ENCODE measurements at places on chromosomes 7 and 10. TPM values are rescaled to one million over a fixed set of nuclear protein-coding genes. Genes with fewer than 3 reads are reported as not detected.
A peak's percentile ranks its signal among the peaks of the same experiment; 100 is the strongest.

- DNase-seq, result no peak
Observed at GRCh38 chr10:130350996-130351395, 214.8 kb downstream of the GLRX3 start.

GRCh38 chr10:119726676-119727261 lies 919 bp downstream of the INPP5F start:
- no peak for DNase-seq

DNA sequence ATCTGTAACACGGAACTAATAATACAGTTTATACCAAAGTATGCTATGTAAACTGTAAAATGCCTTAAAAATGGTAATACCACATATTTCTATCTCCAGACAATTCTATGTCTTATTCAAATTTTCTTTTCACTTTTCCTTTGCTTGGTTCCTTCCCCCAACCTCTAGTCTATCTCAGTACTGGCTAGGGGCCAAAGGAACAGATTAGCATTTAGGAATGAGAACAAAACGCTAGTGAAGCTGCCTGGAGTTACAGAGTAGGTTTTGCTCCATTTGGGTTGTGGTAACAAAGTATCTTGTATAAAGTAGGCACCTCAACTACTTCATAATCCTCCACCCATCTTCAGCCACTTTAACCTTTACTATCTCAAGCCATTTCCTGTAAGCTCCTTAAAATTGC lies 94.1 kb downstream of the HBP1 start:
- DNase-seq, result no peak

DNA sequence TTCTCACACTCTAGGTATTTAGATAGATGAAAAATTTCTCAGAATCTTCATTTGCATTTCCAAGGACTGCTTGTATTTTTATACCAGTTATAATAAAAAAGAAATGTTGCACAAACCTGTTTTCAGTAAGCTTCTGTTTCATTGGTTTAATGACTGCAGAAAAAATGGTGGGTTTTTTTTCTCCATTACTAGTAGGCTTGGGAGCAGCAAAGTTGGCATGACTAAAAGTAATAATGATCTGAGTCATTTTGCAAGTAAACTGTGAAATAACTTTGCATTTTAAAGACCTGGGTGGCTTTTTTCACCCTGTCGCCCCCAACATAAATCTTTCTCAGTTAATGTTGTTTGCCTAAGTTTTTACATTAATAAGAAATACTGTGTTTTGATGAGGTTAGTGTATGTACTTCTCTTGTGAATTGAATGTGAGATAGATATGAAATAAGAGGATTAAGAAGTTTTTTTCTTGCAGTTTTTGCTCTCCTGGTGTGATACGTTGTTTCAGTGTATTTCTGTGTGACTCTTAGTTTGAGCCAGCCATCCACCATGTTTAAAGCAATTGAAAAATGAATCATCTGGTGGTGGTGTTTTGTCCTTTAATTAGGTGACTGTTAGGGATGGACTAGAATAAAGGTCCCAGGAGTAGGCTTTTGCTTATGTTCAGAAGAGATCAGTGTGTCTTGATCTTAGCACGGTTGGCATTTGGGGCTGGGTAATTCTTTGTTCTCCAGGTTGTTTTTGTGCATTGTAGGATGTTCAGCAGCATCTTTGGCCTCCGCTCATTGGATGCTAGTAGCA lies 1.8 kb downstream of the GNAI1 start:
- DNase-seq, result no peak

- DNase-seq, result no peak
Observed at GRCh38 chr10:79241629-79241989, 105.7 kb upstream of the PPIF start.

DNA sequence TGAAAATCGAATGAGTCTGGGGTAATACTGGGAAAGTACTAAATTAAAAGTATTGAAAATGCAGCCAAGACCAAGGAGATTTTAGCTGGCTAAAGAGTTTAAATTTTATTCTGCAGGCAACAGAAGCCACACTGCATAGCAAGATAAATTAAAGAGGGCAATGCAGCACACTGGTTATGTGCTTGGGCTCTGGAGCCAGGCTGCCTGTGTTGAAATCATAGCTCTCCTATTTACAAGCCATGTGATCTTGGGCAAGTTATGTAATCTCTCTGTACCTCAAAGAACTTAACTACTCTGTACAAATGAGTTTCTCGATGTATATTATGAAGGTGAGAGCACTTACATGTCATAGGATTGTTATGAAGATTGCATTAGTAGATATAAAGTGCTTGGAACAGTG lies 9.9 kb downstream of the SLC25A13 start:
- no peak for DNase-seq

DNA sequence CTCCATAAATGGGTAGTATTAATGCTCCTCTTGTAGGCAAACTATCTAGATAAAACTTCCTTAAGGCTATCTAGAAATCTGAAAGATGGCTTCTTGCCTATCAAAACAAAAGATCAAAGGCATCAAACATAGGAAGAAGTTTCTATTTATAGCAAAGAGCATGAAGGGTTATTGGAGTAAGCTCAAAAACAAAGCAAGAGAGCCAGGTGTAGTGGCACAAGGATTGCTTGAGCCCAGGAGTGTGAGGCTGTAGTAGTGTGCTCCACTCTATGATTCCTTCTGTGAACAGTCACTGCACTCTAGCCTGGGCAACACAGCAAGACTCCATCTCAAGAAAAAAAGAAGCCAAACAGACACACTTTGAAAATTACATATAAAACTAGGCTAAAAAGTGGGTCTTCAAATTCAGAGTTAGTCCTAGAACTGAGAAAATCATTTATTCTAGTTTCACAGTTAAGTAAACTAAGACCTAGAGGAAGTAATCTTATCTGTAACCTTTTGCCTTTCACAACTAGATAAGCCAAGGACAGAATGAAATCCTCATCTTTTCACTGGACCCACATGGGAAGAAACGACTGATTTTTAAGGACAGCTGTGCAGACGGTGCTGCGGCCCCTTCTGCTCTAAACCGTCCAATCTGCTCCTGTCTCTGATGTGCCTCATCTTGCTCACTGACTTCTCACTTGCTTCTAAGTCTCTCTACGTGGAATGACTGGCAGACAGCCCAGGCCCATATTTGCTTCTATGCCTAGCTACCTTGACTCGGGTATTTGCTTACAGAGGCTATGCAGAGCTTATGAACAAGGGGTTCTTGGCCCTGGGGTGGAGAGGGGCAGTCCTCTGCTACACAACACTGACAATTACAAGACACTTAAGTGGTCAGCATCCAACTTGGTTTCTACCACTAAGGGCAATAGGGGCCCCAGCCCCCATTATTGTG lies 50.0 kb downstream of the ESYT2 start:
- peak; percentile 61 for DNase-seq

GRCh38 chr7:158804335-158804734 lies 25.0 kb downstream of the ESYT2 start:
- no peak for DNase-seq

DNA sequence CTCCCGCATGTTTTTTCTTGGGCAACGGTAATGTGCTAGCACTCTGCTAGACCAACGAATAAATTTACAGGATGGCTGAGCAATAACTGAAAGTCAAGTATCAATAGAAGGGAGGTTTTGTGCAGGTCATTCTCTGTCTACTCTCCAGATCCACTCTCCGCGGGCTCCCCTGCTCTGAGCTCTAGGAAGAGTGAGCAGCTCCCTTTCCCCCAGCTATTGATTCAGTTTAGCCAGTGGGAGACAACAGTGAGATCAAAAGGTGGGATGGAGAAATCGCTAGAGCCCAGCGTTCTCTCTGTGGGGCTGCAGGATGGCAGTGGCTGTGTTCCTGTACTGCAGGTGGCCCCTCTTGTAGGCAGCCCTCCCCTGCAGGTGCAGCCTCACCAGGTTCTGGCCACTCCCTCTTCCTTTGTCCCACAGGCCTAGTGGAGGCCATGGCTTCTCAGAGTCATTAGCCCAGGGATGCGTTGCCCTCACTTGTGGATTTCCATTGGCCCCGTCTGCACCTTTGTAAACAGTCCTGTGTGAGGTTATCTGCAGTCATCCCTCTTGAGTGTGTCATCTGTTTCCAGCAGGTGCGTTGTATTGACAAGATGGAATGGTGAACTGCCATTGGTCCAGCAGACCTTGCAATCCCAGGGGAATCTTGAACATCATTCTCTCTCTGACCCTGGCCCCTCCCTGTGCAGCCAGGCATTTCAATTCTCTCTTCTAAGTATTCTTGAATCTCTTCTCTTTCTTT lies 11.1 kb downstream of the MSRB2 start:
- no peak for DNase-seq

GRCh38 chr7:45698303-45699014 lies 124.3 kb downstream of the ADCY1 start:
- peak; percentile 4 for DNase-seq

GRCh38 chr10:19498393-19499290 lies 317.6 kb upstream of the PLXDC2 start:
- DNase-seq, result no peak

DNA sequence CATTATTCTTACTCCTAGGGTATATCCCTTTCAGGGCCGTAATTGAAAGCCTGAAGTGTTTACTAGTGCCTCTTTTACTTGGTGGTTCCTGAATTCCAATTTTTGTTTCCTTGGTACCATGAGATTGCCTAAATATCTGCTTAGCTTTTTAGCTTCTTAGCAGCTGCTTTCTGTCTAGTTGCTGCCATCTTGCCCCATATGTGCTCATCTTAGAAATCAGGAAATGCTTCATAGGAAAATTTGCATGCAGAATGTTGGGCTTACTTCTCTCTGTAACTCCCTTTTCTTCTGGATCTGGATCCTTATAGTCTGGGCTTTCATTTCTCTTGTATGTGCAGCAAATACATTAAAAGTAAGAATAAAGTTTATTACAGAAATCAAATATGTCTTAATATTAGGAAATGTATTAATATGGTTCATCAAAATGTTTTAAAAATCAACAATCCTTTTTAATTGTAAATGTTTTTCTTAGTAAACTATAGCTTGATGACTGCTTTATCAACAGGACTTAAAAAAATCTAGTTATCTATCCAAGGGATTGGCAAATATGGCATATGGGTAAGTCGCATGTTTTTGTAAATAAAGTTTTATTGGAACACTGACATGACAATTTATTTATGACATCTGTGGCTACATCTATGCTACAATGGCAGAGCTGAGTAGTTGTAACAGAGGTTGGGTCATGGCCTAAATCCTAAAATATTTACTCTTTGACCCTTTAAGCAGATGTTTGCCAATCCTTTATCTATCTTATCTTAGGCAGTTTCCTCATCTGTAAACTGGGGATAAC lies 73.5 kb upstream of the CDK6 start:
- DNase-seq, result no peak

DNA sequence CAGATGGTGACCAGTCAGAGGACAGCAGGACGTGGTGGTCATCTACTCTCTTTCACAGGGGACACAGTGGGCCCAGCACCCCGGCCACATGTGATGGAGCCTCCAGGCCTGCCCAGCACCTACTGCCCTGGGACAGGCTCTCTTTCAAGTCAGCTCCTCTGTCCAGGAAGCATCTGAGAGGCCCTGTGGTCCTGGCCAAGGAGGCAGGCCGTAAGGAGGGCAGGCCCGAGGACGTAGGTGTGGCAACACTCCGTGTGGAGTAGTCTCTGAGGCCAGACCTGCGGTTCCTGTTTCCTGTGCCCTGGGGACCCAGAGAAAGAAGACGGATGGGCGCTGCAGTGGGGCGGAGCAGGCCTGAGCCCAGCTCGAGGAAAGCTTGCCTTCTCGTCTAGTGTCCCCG lies 179.2 kb downstream of the EBF3 start:
- DNase-seq, result no peak

DNA sequence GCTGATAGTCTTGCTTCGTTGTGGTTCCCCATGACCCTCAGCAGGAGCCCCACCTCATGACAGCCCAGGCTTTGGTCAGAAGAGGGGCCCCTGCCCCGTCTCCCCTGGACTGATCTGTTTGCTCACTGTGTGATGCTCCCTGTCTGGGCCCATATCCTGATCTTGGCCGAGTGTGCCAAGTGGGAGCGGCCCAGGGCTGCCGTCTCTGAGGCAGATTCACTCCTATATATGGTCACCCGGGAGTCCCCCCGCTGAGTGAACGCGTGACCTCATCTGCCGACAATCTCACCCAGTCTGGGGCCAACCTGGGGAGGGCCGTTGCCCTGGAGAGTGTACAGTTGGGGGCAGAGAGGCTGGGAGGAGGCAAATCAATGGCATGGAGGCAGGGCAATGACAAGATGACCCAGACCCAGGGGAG lies 34.5 kb downstream of the PPIF start:
- peak; percentile 54 for DNase-seq

The GCK gene
- total RNA-seq, result 0.17 TPM

The CPA5 gene
- total RNA-seq, result not detected

The CYP3A4 gene
- total RNA-seq, result 1.4 TPM

All from colonic mucosa (tissue), 4 donors.